ENCODE measurements at places on chromosomes 7 and 10. TPM values are rescaled to one million over a fixed set of nuclear protein-coding genes. Genes with fewer than 3 reads are reported as not detected.
A peak's percentile ranks its signal among the peaks of the same experiment; 100 is the strongest.

DNA sequence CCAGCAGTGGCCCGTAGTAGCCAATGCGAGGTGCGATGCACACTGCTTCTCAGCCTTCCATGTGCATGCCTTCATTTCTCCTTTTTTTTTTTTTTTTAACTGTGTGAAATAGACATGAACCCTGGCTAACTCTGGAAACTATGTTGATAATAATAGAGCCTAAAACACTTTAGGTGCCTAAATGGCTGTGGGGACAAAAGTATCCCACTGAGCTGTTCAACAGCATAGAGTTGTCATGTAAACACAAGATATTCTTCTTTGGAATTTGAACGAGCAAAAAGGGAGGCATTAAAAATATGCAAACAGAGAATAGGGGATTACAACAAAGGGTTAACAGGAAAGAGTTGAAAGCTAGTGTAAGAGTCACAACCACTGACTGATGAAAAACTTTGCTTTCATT lies 162.1 kb upstream of the NOBOX start:
- no peaks in the 10 kb centered on the region for H3K4me1 ChIP-seq
- no peak overlapping the region for H3K4me3 ChIP-seq

DNA sequence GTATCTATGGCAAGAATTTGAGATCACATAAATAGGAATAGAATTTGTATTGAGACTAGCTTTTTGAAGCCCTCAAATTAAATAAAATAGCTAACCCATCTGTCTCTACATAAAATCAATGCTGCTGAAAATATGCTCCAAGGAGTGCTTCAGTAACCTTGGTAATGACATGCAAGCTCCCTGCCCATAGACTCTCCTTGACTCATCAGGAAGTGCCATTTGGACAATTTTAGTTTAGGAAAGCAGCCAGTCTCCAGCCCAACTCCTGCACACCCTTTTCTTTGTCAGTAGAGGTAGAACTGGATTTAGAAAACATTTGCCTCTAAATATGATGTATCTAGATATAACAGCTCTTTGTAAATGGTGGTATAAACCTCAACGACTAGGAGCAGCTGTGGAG lies 69.9 kb upstream of the PTPRZ1 start:
- no peaks in the 10 kb centered on the region for H3K27me3 ChIP-seq
- peaks cover 9% of the 10 kb centered on the region for H3K4me1 ChIP-seq
- no peak for DNase-seq

- DNase-seq = no peak
- no peaks in the 10 kb centered on the region for H3K4me1 ChIP-seq
- H3K27me3 ChIP-seq = peaks cover 2% of the 10 kb centered on the region
- H3K27ac ChIP-seq = no peak overlapping the region
- H3K36me3 ChIP-seq = no peaks in the 10 kb centered on the region
- no peak overlapping the region for H3K4me3 ChIP-seq
Observed at GRCh38 chr10:59085711-59086502, 90.5 kb upstream of the PHYHIPL start.

DNA sequence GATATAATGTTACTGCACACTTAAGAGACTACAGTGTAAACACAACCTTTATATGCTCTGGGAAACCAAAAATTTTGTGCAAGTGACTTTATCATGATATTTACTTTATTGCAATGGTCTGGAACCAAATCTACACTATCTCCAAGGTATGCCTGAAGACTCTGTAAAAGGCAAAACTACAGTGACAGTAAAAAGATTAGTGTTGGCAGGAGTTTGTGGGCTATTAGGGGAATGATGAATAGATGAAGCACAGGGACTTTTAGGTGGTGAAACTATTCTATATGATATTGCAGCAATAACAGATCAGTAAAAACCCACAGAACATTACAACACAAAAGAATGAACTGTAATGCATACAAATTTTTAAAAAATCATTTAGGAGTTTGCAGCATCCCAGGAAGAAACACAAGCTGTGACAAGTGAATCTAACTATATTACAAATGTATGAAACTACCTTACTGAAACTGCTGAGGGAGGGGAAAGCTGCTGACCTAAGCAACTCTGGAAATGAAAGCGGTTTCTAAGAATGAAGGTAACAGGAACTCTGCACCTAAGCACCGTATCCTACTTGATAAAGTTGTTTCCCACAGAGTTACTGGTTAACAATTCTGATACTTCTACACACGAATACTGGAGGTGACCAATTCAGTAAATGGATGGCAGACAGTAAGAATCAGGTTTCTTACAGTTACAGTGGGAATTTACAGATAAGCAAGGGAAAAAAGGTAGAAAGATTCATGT lies 82.6 kb downstream of the ATE1 start:
- H3K27ac ChIP-seq = no peak overlapping the region
- peaks cover 30% of the 10 kb centered on the region for H3K36me3 ChIP-seq
- H3K4me3 ChIP-seq = no peak overlapping the region
- no peak for DNase-seq

- H3K27me3 ChIP-seq = no peaks in the 10 kb centered on the region
- DNase-seq = no peak
- no peaks in the 10 kb centered on the region for H3K36me3 ChIP-seq
- H3K27ac ChIP-seq = no peak overlapping the region
Observed at GRCh38 chr10:88042160-88043100, 179.0 kb downstream of the PTEN start.

DNA sequence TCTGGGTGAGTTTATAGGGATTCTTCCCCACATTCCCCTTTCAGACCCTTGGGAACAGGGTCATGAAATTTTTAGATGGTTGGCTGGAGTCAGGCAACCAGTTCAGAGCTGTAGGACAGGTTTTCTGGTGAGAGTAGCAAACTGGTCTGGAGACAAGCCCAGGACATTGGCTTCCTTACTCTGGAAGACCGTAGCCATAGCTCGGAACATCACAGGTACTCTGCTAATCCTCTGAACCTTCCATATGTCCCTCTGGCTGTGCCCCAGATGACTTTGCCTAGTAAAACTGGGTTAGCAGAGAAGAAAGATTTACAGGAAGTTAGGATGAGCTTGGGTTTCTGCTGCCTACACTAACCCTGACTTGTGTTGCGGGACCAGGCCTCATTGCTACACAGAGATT lies 104.5 kb upstream of the MKLN1 start:
- no peak for DNase-seq
- no peaks in the 10 kb centered on the region for H3K27me3 ChIP-seq
- no peak overlapping the region for H3K27ac ChIP-seq
- no peaks in the 10 kb centered on the region for H3K36me3 ChIP-seq
- H3K4me1 ChIP-seq = peaks cover 28% of the 10 kb centered on the region
- no peak overlapping the region for H3K4me3 ChIP-seq

GRCh38 chr10:78414380-78414779 lies 380.7 kb downstream of the RPS24 start:
- H3K27me3 ChIP-seq = peaks cover 6% of the 10 kb centered on the region
- H3K36me3 ChIP-seq = no peaks in the 10 kb centered on the region
- DNase-seq = no peak
- H3K27ac ChIP-seq = no peak overlapping the region

GRCh38 chr7:27714831-27715444 lies 25.0 kb upstream of the TAX1BP1 start:
- no peak overlapping the region for H3K27ac ChIP-seq
- no peak overlapping the region for H3K4me3 ChIP-seq
- no peaks in the 10 kb centered on the region for H3K27me3 ChIP-seq
- H3K4me1 ChIP-seq = no peaks in the 10 kb centered on the region
- no peaks in the 10 kb centered on the region for H3K36me3 ChIP-seq
- DNase-seq = no peak

- DNase-seq = no peak
- H3K27me3 ChIP-seq = peaks cover 8% of the 10 kb centered on the region
- H3K36me3 ChIP-seq = no peaks in the 10 kb centered on the region
- no peak overlapping the region for H3K4me3 ChIP-seq
- no peak overlapping the region for H3K27ac ChIP-seq
Observed at GRCh38 chr10:78290131-78290750, 256.6 kb downstream of the RPS24 start.

- H3K4me3 ChIP-seq = no peak overlapping the region
- DNase-seq = no peak
- H3K27me3 ChIP-seq = peaks cover 51% of the 10 kb centered on the region
- H3K27ac ChIP-seq = no peak overlapping the region
Observed at GRCh38 chr7:6241607-6241973, 30.8 kb downstream of the CYTH3 start.

DNA sequence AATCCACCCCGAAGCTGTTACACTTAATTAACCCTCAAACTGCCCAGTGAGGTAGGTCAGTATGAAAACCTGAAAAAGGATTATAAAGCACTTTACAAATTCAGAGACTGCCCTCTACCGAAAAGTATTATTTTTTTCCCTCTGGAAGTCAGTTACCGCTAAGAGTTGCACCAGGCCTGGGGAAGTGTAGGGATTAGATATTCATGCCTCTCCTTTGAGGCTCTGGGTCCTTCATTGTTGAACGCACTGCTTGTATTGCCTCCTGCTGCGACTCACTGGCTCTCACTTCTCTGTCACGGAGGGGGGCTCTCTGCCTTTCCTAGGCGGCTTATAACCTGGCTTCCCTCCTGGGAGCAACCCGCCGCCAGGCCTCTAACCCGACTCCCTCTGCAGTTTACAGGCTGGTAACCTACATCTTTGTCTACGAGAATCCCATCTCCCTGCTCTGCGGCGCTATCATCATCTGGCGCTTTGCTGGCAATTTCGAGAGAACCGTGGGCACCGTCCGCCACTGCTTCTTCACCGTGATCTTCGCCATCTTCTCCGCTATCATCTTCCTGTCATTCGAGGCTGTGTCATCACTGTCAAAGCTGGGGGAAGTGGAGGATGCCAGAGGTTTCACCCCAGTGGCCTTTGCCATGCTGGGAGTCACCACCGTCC lies 2.7 kb downstream of the RHBDD2 start:
- no peaks in the 10 kb centered on the region for H3K27me3 ChIP-seq
- H3K4me3 ChIP-seq = peak overlapping the region; percentile 29
- DNase-seq = no peak
- H3K4me1 ChIP-seq = peaks cover 17% of the 10 kb centered on the region
- peaks cover 13% of the 10 kb centered on the region for H3K36me3 ChIP-seq

GRCh38 chr10:11242443-11243387 lies 225.0 kb downstream of the CELF2 start:
- no peaks in the 10 kb centered on the region for H3K4me1 ChIP-seq
- H3K27ac ChIP-seq = no peak overlapping the region
- H3K4me3 ChIP-seq = no peak overlapping the region
- H3K27me3 ChIP-seq = peaks cover 5% of the 10 kb centered on the region
- DNase-seq = no peak

GRCh38 chr7:128405471-128406313 lies 4.1 kb downstream of the IMPDH1 start:
- peak; percentile 39 for DNase-seq
- peaks cover 1% of the 10 kb centered on the region for H3K36me3 ChIP-seq
- no peak overlapping the region for H3K27ac ChIP-seq
- H3K4me1 ChIP-seq = peaks cover 13% of the 10 kb centered on the region
- H3K27me3 ChIP-seq = peaks cover 53% of the 10 kb centered on the region

- H3K4me3 ChIP-seq = no peak overlapping the region
- peaks cover 14% of the 10 kb centered on the region for H3K36me3 ChIP-seq
- DNase-seq = no peak
Observed at GRCh38 chr10:95273393-95274312, 17.1 kb downstream of the PDLIM1 start.

GRCh38 chr7:48255046-48255445 lies 83.8 kb downstream of the ABCA13 start:
- no peaks in the 10 kb centered on the region for H3K36me3 ChIP-seq
- no peak overlapping the region for H3K27ac ChIP-seq
- DNase-seq = no peak
- H3K27me3 ChIP-seq = no peaks in the 10 kb centered on the region
- H3K4me3 ChIP-seq = no peak overlapping the region
- H3K4me1 ChIP-seq = no peaks in the 10 kb centered on the region

DNA sequence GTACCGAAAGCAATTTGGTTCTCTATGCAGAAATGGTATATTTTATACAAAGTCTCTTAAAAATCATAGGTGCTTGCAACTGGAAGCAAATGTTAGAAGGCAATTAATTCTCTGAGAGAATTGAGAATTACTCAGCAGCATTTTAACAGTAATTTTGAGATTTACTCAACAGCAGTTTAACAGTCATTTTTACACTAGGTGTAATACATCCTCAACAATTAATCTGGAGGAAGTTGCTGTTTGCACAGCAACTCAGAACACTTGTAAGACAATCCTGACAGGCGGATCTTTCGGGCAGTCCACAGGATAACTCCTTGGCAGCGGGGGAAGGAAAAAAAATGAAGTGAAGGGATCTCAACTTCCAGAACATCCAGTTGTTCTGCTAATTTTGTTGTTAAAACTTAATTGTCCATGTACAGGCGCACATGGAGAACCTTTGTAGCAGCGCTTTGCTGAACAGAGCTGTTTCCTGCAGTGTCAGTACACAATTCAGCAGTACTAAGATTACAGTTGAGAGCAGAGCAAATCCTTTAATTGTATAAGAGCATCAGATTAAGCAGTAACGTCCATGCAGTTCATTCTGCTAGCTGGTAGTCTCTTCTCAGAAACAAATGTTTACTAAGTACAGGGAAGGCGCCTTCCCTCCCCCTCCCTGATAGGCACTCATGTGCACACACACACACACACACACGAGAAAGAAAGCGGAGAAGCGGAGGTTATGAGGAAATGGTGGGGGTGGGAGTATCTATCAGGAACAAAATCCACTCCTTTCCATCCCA lies 43.8 kb downstream of the ENO4 start:
- no peak for DNase-seq
- H3K27me3 ChIP-seq = no peaks in the 10 kb centered on the region
- H3K27ac ChIP-seq = no peak overlapping the region
- H3K4me1 ChIP-seq = peaks cover 13% of the 10 kb centered on the region
- peaks cover 4% of the 10 kb centered on the region for H3K36me3 ChIP-seq
- H3K4me3 ChIP-seq = no peak overlapping the region

- peaks cover 13% of the 10 kb centered on the region for H3K36me3 ChIP-seq
- no peak overlapping the region for H3K4me3 ChIP-seq
- no peaks in the 10 kb centered on the region for H3K27me3 ChIP-seq
- no peak for DNase-seq
Observed at GRCh38 chr7:85749696-85750453, 563.0 kb upstream of the SEMA3D start.

GRCh38 chr10:109676703-109677102 lies 246.6 kb downstream of the XPNPEP1 start:
- no peak overlapping the region for H3K27ac ChIP-seq
- H3K27me3 ChIP-seq = peaks cover 6% of the 10 kb centered on the region
- H3K4me3 ChIP-seq = no peak overlapping the region
- H3K4me1 ChIP-seq = no peaks in the 10 kb centered on the region

DNA sequence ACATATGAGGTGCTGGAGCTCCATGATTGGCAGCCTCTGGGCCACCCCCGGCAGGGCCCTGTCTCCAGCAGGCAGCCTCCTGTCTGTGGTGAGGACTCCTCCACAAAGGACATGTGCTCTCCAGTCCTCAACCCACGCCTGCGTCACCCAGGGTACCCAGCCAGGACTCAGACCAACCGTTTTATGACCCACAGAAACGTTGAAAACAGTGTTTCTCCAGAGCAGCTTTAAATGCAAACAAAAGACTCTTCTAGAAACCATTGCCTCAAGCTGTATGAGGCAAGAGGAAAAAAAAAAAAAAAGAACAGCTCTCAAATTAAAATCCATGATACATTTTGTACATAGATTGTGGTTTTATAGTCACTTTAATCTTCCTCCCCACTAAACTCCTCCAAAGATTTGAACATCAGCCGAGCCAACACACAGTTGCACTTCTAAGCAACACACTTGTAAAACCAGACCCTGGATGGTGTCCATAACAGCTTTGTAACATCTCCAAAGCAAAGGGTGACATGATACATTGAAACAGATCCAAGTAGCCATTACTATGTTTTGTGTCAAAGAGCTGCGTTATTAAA lies 175.0 kb upstream of the LYZL2 start:
- peaks cover 2% of the 10 kb centered on the region for H3K4me1 ChIP-seq
- peaks cover 5% of the 10 kb centered on the region for H3K27me3 ChIP-seq
- H3K4me3 ChIP-seq = no peak overlapping the region
- no peak for DNase-seq

Gene PITX3
- total RNA-seq = not detected

Gene PAPSS2
- 7.5 TPM for total RNA-seq

Gene NFE2L3
- 25.5 TPM for total RNA-seq

Gene DUSP5
- 92.9 TPM for total RNA-seq

Gene VPS37D
- total RNA-seq = 15.6 TPM

Gene ARMC10
- 43.7 TPM for total RNA-seq

Gene TMEM130
- total RNA-seq = 0.20 TPM

Measured in progenitor cell of endocrine pancreas (in vitro differentiated cells).